Stomach (tissue), 19 donors: ENCODE measurements at places on chromosomes 2 and 18.

- no peak for DNase-seq
These were observed 750 bp downstream of the STRADB start for GRCh38 chr2:201452058-201452921.

- DNase-seq, result no peak
These were observed 4.0 kb upstream of the RAB17 start for GRCh38 chr2:237594514-237594871.

GRCh38 chr2:25036221-25036559, 5.7 kb upstream of the EFR3B start:
- no peak for DNase-seq

DNA sequence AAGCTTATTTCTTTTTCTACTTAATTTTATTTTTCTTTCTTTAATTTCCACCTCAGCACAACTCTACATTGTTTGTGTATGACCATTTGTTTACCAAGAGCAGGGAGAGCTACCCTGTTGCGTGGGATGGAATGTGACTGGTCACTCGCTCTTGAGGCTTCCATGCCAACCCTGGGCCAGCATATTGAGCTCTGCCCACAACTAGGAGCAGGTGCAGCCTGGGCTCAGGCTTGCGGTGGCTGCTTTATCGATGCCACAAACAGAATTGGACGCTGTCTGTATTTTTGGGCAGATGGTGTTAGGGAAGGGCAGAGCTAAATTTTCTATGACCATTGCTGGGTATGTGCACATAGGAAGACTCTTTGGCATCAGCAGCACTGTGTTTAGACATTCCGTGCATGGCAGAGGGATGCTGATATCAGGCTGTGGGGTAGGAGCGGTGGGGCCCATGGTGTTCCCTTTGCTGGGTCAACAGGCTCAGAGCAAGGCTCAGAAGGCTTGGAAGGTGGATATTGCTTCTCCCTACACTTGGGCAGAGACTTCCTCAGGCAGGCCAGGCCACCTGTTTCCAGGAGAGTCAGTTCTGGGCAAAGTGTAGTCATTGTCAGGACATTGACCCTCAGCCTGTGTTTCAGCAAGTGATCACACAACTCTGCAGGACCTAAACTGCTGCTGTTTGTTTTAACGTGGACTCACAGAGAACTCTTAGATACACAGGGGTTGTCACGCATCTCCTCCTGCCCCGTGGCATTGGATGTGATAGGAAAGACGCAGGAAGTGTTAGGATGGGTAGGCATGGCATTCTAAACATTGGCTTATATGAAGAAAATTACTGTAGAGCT, 40.2 kb downstream of the TMEM182 start:
- no peak for DNase-seq

GRCh38 chr2:129877795-129878775, 101.4 kb upstream of the RAB6C start:
- DNase-seq, result peak; percentile 90

- DNase-seq, result no peak
These were observed 37.6 kb downstream of the RND3 start for GRCh38 chr2:150449856-150450255.

- no peak for DNase-seq
These were observed 37.7 kb downstream of the NETO1 start for GRCh38 chr18:72830109-72830508.
